ENCODE measurements at places on chromosomes 11 and 22.

GRCh38 chr11:2300936-2301630 lies 635 bp downstream of the C11orf21 start:
- no peak for DNase-seq

DNA sequence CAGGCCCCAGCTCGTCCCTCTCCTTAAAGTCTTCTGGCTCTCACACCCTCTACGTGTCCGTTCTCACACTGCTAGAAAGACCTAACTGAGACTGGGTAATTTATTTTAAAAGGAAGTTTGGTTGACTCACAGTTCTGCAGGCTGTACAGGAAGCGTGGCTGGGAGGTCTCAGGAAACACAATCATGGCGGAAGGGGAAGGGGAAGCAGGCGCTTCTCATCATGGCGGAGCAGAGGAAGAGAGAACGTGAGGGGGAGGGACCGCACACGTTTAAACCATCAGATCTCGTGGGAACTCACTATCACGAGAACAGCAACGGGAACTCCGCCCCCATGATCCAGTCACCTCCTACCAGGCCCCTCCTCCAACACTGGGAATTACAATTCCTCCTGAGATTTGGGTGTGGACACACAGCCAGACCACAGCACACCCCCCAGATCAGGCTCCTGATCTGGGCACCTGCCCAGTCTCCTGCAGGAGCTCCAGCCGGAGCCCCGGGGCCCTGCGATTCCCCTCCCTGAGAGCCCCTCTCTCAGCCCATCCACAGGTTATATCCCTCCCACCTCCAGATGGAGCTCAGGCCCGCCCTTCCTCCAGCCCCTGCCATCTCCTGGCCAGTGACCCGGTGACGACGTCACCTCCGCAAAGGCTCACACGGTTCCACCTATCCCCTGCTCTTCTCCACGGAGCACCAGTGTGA lies 170.2 kb downstream of the BRD1 start:
- DNase-seq: no peak

DNA sequence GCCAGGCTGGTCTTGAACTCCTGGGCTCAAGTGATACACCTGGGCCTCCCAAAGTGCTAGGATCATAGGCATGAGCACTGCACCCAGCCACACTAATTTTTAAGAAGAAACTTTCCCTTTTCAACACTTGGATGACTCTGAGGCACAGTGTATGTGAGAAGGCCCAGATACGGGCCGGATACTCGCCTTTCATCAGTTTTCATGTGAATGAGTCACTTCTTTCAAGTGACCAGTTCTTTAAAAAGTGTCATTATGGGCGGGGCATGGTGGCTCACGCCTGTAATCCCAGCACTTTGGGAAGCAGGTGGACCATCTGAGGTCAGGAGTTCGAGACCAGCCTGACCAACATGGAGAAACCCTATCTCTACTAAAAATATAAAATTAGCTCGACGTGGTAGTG lies 120.8 kb downstream of the CTTN start:
- DNase-seq: no peak

DNA sequence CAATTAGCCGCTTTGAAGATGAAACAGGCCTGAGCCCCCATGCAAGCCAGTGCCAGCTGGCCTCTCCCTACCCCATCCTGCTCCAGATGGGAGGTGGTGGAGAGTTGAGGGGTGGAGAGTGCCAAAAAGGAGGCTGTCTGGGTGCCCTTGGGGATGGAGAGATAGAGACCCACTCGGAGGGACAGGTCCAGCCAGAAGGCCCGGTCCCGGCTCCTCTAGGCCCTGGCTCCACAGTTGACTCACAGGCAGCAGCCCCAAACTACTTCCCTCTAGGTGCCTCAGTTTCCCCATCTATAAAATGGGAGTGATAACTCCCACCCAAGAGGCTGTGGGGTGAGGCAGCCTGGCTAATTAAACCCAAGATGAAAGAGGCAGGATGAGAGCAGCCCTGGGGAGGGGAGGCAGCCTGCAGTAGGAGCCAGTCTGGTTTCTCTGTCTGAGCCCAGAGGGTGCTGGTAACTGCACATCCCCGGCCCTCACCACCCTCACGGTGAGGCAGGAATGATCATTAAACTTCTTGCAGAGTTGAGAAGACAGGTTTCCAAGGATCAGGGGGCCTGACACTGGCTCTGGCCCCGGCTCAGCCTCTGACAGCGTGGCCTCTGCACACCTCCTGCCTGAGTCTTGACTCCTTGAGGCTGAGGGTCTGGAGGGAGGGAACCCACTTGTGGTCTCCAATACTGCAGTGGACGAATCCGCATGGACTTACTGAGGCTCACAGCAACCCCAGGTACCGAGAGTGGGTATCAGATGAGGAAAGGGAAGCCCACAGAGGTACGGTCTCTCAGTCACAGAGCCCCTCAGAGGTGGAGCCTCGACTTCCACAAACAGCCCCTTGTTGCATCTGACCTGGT lies 1.4 kb upstream of the AP5B1 start:
- no peak for DNase-seq

- DNase-seq: no peak
Measured at GRCh38 chr11:58625826-58626460, 3.5 kb downstream of the CNTF start.

GRCh38 chr11:117127171-117127901 lies 16.8 kb upstream of the PAFAH1B2 start:
- DNase-seq: no peak

DNA sequence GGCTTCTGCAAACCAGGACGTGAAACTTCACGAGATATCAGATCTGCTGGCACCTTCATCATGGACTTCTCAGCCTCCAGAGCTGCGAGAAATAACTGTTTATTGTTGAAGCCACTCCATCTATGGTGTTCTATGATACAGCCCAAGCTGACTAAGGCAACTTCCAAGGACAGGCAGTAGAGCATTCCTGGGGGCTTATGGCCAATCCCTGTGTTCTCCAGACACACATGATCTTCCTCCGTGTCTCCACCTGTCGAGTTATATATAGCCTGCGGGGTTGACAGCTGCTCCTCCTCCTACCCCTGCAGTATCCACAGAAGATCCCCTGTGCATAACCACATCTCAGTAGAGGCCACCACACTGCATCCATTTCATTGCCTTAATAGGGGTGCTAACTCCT lies 11.0 kb downstream of the TP53AIP1 start:
- no peak for DNase-seq

DNA sequence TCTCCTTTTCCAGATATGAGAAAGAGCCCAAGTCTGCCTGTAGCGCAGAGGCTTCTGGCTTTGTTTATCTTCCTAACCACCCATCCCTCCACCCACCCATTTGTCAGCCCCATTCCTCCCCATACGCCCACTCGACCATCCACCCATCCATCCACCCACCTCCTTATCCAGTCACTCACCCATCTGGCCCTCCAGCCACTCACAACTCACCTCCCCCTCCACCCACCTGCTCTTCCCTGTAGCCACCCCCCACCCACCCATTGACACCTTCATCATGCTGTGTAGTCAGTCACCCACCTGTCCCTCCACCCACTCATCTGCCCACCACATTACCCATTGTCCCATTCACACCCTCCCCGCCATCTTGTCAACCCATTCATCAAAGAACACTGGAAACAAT lies 5.5 kb downstream of the CST6 start:
- DNase-seq: no peak

DNA sequence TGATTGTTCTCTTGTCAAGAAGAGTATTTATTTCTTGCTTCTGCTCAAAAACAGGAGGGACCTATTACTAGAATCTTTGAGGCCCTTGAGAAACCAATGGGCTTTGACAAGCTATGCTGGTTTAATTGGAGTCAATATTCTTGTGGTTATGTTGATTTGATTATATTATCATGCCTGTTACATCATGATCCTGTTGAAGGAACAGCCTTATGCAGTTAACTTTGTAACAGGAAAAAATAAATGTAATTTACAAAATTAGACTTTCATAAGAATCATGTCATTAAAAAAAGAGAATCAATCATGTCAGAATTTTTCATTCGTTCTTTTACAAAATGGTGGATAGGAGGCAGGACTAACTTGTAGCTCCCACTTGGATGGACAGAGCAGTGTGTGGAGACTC lies 386.1 kb upstream of the DDI1 start:
- DNase-seq: no peak

GRCh38 chr22:45896964-45897538 lies 79.9 kb downstream of the WNT7B start:
- no peak for DNase-seq

DNA sequence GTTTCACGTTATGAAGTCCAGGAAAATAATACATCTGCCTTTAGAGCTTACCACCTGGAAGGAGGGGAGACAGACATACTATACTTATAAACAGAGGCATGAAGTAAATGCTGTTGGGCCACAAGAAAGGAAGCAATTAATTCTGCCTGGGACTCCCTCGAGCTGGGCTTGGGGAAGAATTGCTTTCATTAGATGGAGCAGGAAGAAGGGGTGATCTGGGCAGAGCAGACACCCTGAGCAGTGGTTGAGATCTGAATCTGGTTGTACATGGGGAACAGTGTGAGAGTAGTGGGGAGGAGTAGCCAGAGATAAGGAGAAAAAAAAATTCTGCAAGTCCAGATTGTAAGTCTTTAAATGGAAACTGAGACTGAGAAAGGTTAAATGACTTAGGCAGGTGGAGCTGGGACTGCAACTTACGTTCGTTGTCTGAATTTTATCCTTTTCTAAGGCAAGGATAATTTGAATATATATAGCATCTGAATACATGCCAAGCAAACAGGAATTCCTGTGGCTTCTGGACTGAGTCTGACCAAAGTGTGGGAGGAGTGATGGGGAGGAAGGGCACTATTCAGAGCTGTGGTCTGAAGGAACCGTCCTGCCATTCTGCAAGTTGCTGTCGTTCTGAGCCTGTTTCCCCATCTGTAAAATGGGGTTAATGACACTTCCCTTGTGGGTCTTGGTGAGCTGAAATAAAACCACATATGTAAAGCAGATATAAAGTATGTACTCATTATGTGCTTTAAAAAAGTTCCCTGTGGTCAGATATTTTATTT lies 7.9 kb downstream of the NCAM1 start:
- peak; percentile 36 for DNase-seq

DNA sequence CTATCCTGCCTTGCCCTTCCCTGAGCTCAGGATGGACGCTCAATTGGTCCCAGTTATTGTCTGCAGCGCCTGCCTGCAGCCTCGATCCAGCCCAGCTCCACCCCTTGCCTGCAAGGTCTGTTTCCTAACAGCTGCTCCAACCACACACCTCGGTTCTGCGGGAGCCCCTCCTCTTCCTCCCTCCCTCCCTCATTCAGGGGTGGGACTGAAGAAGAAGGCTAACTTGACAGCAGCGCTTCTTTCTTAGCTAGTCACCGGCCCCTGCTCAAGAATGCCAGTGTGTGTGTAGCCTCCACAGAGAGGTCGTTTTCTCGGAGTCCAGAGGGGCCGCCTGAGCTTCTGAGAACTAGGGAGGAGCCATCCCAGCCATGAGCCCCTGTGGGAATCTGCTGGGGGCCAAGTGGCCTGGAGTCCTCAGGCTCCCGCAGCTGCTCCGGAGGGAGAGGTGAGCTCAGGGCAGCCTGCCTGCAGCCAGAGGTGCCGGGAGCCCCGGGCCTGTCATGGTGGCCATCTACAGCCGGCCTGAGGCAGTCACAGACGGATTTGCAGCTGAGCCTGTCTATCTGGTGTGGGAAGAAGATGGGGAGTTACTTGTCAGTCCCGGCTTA lies 36.1 kb downstream of the LIMK2 start:
- no peak for DNase-seq

- DNase-seq: no peak
Measured at GRCh38 chr22:20268279-20269012, at the start of gene RTN4R. Gene RTN4R (minus strand): TSS chr22:20268318. CDS start chr22:20268092, 226 bp downstream.

- no peak for DNase-seq
Measured at GRCh38 chr11:106983261-106983660, 35.0 kb downstream of the GUCY1A2 start.

GRCh38 chr22:32309585-32310251 lies 47.9 kb upstream of the RFPL3 start:
- DNase-seq: no peak

GRCh38 chr11:13206086-13206640 lies 71.4 kb upstream of the BMAL1 start:
- DNase-seq: no peak

DNA sequence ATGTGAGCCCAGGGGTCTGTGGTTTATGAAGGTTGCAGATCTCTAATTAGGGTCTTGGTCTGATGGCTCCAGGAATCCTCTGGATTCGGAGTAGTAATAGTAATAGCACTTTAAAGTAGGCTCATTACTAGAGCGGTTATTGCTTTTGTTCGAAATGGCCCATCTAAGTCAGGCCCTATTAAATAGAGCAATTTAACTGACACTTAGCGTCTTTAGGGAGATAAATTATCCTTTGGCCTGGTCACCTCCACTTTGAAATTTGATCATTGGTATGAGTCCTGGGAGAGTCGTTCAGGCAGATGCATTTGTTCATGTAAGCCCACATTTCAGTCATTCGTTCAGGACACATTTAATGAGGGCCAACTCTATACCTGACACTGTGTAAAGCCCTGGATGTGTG lies 54.8 kb downstream of the LDLRAD3 start:
- no peak for DNase-seq

GRCh38 chr11:86765203-86765602 lies 35.1 kb upstream of the PRSS23 start:
- DNase-seq: no peak

DNA sequence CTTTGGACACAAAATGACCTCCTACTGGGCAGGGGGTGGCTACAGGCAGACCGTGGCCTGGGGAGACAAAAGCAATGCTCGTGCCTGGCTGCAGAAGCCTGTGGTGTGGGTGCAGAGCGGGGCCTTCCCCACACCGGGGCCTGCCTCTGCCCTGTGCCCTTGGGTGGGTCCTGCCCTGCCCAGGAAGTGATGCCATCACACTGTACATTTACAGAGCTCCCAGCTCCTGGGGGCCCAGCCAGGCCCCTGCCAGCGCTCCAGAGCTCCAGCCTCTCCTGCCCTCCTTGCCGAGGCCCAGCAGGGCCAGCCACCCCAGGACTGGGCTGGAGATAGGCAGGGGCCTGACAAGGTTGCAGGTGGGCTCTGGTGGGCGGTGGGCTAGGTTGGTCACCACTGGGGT lies 40.1 kb downstream of the MUC5B start:
- DNase-seq: no peak

DNA sequence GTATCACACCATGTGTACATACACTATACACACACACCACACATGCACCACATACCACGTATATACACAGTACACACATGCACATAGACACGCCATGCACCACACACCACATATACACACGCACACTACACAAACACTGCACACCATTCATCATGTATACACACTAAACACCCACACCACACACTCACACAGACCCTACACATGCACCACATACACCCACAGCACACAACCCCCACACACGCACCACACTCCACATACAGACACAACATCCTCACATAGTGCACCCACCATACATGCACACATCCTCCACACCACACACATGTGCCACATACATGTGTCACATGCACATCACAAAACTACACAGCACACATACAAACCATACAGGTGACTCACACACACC lies 397.1 kb downstream of the TBC1D22A start:
- DNase-seq: no peak

Measured in NK-92 treated with Interleukin-12 subunit alpha and Interleukin-12 subunit beta, amount 100 ng/mL, for 24 hours (cell line).